ENCODE measurements at places on chromosomes 7 and 10.

DNA sequence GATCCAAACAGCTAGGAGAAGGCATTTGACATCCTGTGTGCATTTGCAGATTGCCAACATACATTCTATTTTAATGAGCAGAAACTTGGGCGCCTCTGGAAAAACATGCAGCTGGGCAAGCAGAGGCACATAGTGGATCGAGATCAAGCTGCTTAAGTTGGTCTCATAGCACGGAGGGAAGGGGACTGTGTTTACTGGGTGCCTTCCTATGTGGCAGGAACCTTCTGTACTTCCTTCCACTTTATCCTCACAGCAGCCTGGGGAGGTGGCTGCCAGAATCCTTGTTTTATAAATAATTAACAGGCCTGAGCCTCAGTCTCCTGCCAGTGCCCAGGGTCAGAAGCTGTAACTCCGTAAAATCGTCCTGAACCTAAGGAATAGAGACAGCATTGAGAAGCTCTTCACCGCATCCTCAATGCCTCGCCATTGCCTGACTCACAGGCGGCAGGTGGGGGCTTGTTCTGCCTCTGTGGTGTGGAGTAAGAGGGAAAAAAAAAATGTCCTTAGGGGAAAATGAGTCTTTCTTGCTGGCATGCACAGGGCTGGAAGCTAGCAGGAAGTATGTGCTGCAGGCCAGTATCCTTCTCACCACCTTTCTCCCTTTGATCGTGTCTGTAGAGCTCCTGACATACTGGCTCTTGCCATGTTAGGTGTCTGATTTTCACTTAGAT, 6.2 kb downstream of the VWA2 start:
- DNase-seq = no peak

- no peak for DNase-seq
Measured at GRCh38 chr7:121061677-121062582, 73.4 kb downstream of the CPED1 start.

GRCh38 chr7:102287981-102288278, 1.3 kb downstream of the SH2B2 start:
- DNase-seq = no peak

DNA sequence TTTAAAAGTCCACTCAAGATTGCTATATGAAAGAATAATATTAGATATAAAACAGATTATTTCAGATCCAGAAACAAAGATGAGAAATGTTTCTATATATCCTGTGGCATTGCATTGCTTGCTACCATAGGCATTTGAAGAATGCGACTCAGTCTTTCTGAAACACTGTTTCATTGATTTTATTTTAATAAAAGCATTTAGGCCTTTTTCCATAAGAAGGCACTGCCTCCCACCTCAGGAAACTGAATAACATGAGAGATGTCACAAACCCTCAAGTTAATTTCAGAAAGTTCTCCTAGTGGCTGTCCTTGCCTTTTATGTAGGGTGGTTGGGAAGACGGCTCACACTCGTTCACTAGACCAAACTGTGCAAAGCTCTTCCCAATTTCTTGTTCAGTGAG, 23.3 kb downstream of the PRPS1L1 start:
- no peak for DNase-seq

GRCh38 chr7:107505997-107506673, 36.3 kb downstream of the GPR22 start:
- DNase-seq = peak; percentile 80

DNA sequence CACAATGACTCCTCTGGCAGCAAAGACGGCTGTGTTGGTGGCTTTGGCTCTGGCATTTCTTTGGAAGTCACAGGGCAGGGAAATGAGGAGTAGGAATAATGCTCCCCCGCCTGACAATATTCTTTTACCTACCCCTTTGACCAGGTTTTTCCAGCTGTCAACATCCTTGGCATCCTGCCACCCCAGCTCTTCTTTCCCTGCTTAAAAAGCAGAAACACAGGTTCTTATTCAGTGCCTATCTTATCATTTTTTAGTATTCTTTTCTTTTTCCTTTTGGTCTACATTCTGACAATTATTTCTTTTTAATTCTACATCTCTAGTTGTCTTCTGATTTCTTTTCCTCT, 97.7 kb downstream of the CREB5 start:
- no peak for DNase-seq

DNA sequence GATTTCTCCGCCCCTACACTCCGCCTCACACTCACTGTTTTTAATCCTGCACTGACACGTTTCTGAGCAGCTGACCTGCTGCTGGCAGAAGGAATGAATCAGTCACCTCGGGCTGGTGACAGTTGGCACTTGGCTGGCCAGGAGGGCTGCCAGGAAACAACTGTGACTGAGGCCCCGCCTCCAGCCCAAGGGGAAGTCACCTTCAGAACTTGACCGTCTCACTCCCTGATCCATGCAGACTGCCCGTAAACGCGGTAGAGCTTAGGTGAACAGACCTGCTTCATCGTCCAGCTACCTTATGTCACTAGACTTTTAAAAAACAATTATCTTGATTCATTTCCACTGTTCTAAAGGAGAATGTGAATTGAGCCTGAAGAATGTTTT, 107.5 kb downstream of the DOCK1 start:
- DNase-seq = no peak

DNA sequence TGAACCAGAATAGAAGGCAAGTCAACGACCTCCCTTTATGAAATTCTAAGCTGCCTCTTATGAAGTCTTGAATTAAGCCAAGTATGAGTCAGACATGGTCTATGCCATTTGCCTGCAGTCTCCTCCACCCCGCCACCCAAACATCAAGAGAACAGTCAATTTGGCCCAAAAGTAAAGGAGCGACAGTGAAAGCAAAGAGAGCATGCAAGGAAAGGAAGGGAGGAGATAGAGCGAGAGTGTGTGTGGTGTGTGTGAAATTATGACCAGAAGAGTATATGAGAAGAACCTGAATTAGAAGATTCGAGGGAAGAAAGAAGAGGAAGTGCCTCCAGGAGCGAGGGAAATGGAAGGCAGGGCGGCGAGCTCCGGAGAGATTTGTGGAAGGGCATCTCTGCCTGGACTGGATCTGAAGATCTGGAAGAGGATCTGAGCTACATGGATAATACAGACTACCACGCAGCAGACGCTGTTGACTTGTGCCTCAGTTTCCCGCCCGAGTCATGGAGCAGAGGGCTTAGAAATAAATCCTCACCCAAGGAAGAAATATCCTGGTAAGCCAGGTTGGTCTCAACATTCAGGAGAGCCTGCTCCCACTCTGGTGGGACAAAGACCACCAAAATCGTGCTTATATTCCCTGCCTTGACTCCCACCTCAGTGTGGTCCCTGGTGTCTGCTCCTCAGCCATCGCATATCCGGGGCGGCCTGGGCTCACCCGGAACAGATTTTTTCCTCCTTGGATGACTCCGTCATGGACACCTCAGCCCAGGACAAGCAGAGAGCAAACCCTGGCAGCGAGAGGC, 459 bp downstream of the ZDHHC6 start:
- DNase-seq = no peak

DNA sequence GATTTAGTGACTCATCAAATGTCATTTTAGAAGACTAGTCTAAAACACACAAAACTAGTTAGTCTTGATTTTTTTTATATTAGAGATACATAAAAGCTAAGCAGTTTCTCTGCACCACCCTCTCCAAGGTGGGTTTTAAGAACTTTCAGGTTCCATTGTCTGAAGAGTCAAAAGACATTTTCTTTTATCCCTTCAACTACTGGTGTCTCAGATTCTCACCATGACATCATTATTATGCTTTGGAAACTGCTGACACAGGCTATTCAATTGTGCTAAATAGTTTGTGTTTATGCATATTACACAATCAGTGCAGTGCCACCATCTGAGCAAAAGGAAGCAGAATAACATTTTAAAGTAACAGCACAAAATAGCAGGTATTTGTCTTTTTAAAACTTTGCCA, 52.2 kb downstream of the IGF2BP3 start:
- no peak for DNase-seq

GRCh38 chr10:121352231-121352855, 245.9 kb downstream of the FGFR2 start:
- DNase-seq = no peak

GRCh38 chr10:8349610-8350249, 295.2 kb downstream of the GATA3 start:
- DNase-seq = no peak

DNA sequence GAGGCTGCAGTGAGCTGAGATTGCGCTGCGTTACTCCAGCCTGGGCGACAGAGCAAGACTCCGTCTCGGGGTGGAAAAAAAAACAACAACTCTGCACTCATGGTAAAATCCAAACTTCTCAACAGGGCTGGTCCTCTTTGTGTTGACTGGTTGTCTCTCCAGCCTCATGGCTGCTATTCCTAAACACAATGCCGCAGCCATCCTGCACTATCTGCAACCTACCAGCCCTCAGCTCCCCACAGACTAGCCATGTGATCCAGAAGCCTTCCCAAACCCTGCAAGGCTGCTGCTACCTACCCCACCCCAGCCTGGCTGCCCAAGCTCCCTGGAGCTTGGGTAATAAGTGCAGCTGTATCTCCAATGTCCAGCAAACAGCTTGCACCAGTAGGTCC, 11.7 kb downstream of the ZYX start:
- DNase-seq = no peak

GRCh38 chr7:104124469-104124868, 83.3 kb downstream of the ORC5 start:
- DNase-seq = no peak

DNA sequence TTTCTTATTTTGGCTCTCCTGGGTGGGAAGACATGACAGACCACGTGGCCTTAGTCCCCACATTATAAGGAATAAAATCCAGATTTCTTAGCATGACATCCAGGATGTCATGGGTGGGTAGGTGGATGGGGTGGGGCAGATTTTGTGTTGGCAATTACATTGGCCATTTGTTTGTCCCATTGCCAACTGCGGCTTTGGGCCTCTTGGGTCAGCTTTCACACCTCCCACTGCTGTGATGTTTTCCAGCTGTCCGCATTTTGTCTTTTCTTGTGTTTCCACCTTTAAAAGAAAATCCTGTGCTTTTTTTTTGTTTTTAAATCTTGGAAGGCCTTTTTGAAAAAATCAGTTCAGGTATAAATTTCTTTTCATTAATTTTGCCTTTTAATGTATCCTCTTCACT, 237.0 kb downstream of the SDK1 start:
- no peak for DNase-seq

- peak; percentile 39 for DNase-seq
Measured at GRCh38 chr7:80630608-80631405, 7.6 kb upstream of the CD36 start.

GRCh38 chr7:106504645-106505044, 156.3 kb downstream of the CCDC71L start:
- no peak for DNase-seq

- no peak for DNase-seq
Measured at GRCh38 chr7:40572810-40573465, 438.1 kb downstream of the SUGCT start.

DNA sequence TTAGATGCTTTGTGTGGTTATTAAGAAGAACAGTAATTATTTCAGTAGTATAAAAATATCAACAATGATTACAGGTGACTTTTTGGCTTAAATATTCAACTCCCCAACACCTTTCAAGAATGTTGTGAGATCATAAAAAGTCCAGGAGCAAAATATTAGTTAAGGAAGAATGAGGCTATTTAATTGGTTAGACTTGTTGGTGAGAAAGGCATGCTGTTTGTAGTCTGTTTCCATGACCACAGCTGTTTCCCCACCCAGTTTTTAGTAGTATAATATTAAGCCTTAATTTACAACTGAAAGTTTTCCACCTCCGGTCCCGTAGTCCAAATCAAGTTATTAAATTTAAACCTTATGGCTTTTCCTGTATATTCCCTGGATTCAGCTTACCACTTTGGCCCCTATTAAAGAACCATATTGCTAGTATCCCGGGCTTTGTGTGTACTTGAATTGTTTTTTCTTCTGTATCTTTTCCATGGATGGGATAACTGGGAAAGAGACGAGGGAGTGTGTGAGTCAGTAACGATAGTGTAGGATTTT, 133.3 kb downstream of the CELF2 start:
- DNase-seq = no peak

DNA sequence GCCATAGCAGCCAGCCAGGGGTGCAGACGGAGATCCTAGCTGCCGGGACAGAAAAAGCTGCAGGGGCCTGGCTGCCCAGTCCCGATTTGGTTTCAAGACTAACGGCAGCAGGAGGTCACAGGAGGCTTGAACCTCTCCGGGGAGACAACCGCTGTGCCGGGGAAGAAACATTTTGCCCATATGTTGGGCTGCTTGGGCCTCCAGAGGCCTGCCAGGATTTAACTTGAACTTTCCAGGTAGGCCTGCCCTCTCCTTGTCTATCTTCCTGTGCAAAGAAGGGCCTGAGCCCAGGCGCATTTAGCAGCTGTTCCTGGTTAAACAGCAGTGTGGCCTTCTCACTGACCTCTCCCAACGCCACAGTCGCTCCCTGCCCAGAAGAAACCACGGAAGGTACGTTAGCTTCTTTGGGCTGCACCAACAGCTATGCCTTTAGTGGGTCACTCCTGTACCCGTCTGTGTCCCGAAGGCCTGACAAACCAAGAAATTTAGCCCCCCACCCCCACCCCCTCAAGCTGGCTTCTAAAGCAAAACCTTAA, 17.1 kb upstream of the PTF1A start:
- DNase-seq = no peak

DNA sequence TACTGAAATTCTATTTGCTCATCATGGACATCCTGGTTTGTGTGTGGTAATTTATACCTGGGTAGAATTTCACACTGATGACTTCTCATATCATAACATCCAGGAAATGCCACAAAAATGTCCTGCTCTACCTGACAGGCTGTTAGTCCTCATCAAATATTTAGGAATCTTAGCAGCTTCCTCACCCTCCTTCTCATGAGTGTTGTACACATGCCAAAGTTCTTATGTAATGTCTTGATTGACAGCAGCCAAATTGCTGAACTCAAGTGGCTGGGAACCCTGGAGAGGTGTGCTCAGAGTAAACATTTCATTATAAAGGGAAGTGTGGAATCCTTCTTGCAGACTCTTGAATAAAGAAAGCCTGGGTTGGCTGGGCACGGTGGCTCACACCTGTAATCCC, 8.9 kb downstream of the EEPD1 start:
- DNase-seq = no peak

GRCh38 chr10:112819231-112819630, 130.8 kb upstream of the TCF7L2 start:
- no peak for DNase-seq

- DNase-seq = no peak
Measured at GRCh38 chr7:114823290-114823689, 98.6 kb upstream of the MDFIC start.

DNA sequence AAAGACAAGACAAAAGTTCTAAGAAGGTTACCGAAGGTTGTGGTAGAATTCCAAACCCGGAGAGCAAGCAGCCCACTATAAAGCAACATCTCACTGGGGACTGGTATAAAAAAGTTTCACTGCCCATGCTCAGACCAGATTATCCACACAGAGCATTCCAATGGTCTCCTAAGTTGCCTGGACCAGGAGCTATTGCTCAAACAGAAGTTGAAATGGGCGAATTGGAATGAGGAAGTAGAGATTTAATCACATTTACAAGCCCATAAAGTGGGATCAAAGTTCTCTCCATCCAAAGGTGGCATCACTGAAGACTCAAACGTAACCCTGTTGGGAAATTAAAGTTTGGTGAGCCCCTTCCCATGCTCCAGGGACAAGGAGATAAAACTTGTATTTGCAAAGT, 19.8 kb downstream of the OR2F1 start:
- no peak for DNase-seq

Measured in NCI-H1436 (cell line).